Stimulated activated CD8-positive, alpha-beta memory T cell treated with anti-CD3 and anti-CD28 coated beads, Interleukin-4, amount 100 ng/mL, for 4 hours (primary cell): ENCODE measurements at places on chromosomes 2 and 18.

DNA sequence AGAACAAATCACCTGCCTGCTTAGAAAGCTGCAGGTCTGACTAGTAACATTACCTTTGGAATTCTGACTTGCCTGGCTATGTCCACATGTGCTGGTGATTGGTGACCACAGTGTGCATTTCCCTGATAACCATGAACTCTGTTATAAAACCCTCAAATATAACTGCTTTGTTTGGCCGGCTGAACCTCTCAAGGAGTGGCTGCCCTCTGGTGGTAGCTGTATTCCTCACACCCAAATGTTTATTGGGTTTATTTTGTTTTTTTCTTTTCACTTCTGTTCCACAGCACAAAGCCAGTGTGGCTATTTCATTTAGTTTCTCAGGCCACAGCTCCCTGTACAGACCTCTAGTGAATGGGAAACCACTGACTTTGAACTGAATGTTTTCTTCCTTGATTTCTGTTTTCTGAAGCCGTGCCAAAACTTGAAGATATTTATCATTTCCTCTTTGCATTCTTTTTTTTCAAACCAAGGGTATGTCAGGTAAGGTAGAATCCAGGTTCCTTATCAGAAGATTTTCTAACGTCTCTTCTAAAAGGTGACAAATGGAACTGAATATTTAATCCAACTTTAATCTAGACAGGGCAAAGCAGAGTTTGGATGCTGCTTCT lies 549.0 kb upstream of the VRK2 start:
- DNase-seq = no peak

DNA sequence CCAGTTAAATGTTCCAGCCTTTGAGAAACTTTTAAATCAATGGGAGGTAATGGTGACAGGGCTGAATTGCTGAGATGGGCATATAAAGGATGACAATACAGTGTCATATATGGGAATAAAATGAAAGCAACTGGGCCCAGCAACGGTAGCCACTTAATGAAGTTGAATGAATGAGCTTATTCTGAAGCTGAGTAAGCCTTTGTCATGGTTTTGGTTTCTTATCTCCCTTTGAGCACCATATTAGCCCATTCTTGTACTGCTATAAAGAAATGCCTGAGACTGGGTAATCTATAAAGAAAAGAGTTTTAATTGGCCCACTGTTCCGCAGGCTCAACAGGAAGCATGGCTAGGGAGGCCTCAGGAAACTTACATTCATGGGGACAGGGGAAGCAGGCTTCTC lies 3.5 kb upstream of the THUMPD2 start:
- DNase-seq = no peak

- DNase-seq = no peak
Observed at GRCh38 chr18:28204154-28204553, 27.2 kb upstream of the CDH2 start.

- no peak for DNase-seq
Observed at GRCh38 chr2:127011796-127012195, 95.2 kb downstream of the BIN1 start.

DNA sequence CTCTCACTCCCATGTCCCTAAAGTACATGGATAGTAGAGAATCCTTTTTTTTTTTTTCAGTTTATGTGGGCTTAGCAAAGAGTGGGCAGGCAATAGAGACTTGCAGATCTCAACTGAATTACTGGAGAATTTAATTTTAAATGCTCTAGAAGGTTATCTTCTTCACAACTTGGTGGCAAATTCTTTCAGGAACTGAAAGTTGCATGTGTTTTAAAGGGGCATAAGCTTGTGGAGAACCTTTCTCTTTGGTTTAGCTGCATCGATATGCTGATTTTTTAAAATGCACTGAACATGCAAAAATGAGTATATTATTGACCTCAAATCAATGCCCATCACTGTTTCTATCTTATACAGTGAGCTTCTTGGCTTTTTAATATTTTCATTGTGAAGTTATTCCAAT lies 24.9 kb upstream of the GALNT3 start:
- DNase-seq = no peak
